ENCODE measurements at places on chromosomes 7 and 10.

DNA sequence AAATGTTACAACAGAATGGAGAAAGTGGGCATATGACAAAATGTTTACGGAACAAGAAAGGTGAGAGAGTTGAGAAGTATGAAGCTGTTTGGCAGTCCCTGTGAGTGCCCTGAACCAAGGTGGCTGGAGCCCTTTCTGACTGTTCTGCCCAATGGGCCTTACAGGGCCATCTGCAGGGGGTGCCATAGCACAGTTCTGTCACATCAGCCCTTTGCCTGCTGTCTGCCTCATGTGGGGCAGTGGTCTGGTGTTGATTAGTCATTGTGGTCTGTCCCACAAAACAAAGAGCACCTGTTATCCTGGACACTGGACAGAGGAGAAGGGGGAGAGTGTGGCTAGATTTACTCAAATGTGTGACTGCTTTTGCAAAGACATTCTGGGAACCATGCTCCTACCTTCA is 51.5 kb upstream of the OSBPL3 start:
- no peak for DNase-seq

DNA sequence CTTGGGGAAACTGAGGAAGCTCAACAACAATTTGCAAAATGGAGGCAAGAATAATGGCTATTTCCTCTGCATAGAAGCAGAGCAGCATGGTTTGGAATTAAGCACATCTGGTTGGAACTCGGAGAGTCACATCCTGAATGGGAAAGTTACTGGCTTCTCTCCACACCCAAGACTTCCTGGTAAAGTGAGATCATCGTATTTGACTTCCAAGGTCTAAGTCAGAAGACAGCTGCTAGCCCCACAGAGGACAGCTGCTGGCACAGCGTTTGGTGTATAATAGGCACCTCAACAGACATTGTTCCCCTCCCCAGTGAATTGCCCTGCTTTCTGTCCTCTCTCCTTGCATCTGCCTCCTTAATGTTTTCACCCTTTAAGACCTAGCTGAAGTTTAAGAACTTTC is 37.0 kb upstream of the NRF1 start:
- no peak for DNase-seq

DNA sequence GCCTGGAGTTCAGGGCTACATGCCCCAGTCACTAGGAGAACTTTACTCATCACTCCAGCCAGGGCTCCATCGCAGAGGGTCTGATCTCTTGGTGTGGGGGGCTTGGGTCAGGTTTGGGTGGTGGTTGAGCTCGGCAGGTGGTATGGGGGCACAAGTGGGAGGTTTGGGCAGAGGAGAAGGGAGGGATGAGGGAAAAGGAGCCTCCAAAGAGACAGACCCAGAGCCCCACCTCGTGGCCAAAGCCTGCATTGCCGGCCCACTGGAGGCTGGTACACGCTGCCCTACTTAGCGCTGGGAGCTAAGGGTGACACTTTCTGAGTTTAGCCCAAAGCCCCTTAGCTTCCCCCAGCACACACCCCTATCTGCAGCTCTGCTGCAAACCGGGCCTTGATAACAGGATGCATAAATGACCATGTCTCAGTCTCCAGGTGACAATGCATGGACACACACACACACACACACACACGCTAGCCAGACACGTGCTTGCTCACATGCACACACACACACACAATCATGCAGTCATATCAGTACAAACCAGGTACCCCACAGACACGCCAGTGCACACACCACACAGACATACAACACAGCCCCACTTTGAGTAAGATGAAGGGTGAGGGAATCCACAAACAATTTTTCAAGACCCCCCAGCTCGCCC is 14.7 kb downstream of the LZTS2 start:
- peak; percentile 83 for DNase-seq

- DNase-seq = peak; percentile 81
Measured at GRCh38 chr10:112565434-112566053, 118.5 kb downstream of the VTI1A start.

GRCh38 chr10:88456730-88457129 is 126.4 kb downstream of the RNLS start:
- no peak for DNase-seq

- DNase-seq = no peak
Measured at GRCh38 chr7:143282124-143282523, 2.6 kb upstream of the TMEM139 start.

GRCh38 chr10:102791754-102792395 is 45.3 kb downstream of the CYP17A1 start:
- no peak for DNase-seq

DNA sequence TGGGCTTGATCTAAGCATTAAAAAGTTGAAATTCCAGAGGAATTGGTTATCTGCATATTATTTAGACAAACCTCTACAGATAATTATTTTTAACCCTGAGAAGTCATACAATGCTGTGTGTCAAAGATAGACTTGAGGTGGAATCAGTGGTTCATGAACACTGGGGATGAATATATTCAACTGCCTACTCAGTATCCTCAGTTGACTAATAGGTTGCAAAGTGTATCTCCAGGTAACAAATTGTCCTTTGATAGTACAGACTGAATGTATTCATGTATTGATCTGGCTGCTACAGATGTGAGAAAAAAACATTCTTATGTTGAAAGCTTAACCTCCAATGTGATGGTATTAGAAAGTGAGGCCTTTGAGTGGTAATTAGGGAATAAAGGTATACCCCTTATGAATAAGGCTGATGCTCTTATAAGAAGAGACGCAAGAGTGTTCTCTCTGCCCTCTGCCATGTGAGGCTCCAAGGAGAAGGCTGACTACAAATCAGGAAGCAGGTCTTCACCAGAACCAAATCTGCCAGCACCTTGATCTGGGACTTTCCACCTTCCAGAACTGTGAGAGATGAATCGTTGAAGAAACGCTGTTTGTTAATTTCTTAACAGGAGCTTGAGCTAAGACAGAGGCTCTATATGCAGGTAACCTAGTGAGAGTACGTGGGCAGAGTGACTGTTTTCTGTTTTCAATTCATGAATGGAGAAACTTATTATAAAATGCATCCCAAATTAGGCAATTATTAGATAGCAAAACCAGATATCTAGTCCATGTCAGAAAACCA is 7.5 kb downstream of the MRPL32 start:
- no peak for DNase-seq

DNA sequence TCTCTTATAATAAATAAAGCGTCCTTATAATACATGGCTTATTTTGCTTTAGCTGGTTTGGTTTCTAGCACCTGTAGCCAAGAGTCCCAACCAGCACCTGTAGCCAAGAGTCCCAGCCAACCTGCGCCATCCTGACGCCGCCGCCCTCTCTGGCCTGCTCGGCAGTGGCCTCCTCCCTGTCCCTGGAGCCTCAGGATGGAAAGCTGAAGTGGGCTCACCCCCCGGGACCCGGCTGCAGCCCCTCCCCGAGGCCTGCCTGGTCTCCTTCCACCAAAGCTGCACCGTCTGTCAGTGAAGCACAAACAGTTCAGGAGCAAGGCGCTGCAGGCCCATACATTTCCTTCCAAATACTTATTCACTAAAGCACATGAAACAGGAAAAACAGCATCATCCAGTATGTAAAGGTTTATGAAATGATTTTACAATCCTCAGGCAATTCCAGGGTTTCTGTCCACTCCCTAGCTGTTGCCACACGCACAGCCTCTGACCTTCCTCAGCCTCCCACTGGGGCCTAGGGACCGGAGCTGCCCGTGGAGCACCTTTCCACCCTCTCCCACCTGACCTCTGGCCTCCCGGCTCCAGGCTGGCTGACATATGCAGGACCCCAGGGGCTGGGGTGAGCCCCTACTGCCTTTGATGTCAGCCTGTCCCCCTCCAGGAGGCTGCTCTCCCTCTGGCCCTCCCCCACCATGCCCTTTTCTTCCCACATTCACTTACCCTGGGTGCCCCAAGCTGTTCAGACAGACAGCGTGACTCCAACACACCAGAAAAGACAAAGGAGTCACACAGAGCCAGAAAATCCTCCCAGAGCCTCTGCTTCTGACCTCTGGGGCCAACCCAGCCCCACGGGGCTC is 149.6 kb upstream of the PPP2R2D start:
- no peak for DNase-seq

DNA sequence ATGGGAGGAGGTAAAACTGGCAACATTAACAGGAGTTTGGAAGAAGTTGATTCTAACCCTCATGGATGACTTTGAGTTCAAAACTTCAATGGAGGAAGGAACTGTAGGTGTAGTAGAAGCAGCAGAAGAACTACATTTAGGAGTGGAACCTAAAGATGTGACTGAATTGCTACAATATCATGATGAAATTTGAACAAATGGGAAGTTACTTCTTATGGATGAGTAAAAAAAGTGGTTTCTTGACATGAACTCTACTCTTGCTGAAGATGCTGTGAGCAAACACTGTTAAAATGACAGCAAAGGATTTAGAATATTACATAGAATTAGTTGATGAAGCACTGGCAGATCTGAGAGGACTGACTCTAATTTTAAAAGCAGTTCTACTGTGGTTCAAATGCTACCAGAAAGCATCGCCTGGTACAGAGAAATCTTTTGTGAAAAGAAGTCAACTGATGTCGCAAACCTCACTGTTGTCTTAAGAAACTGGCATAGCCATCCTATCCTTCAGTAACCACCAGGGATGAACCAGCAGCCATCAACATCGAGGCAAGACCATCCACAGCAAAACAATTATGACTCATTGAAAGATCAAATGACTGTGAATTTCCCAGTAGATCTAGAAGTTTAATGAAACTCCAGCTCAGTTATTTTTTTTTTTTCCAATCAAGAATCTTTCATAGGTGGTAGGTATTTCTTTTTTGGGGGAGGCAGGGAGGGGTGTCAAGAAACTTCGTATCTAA is 20.8 kb downstream of the BRAF start:
- DNase-seq = no peak

DNA sequence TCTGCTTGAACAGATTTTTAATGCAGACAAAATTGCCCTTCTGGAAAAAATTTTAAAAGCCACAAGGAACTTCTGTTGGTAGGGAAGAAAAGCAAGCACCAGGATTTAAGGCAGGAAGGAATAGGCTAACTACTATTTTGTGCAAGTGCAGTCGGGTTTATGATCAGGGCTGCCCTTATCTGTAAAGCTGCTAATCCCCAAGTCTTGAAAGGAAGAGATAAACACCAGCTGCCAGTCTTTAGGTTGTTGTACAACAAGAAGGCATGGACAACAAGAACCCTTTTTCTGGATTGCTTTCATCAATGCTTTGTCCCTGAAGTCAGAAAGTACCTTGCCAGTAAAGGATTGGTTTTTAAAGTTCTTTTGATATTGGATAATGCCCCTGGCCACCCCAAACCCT is 40.7 kb downstream of the RALA start:
- DNase-seq = no peak

DNA sequence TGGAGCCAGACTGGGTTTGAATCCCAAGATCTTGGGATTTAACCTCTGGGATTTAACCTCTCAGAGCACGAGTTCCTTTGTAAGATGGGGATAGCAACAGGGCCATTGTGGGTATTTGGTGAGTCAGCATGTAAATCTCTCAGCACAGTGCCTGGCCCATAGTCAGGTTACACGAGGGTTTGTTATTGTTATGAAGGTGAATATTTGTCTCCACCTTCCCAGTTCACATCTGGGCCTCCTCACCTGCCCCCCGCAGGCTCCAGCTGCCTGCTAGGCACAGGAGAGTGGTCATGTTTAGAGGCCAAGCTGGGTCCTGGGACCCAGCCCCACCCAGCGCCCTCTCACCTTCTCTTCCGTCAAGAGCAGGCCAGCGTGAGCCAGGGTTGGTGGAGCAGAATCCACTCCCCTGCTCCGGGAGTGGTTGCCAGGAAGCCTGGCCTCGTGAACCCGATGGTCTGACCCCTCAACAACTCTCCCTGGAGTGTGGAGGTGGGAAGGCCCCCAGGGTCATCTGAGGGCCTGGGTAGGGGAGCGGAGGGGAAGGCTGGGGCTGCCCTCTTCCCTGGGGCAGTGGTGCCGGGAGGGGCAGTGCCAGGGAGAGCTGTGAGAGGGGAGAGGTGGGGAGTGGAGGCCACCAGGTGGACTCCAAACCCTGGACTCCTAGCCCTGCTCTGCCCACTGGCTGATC is 26.0 kb downstream of the FAM241B start:
- DNase-seq = no peak

DNA sequence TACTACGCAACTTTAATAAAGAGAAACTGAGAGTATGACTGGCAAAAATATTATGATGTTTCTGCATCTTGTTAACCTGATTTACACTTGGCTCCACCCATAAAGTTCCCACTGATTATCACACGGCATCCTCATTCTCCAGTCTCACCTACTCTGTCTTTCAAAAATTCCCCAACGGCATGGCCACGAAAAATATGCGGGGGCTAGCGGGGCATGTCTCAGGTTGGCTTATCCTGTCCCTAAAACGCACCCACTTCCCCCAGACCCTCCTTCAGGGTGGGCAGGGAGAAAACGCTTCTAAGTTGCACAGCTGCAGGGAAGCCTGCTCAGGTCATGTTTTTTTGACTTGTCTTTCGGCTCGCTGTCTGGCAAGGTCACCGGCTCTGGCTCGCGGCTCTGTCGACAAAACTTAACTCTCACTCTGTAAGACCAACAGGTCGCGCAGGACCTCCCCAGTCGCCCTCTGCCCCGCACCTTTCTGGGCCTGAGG is 3.8 kb downstream of the CDK6 start:
- no peak for DNase-seq

- no peak for DNase-seq
Measured at GRCh38 chr10:61888744-61889143, 12.8 kb upstream of the ARID5B start.

DNA sequence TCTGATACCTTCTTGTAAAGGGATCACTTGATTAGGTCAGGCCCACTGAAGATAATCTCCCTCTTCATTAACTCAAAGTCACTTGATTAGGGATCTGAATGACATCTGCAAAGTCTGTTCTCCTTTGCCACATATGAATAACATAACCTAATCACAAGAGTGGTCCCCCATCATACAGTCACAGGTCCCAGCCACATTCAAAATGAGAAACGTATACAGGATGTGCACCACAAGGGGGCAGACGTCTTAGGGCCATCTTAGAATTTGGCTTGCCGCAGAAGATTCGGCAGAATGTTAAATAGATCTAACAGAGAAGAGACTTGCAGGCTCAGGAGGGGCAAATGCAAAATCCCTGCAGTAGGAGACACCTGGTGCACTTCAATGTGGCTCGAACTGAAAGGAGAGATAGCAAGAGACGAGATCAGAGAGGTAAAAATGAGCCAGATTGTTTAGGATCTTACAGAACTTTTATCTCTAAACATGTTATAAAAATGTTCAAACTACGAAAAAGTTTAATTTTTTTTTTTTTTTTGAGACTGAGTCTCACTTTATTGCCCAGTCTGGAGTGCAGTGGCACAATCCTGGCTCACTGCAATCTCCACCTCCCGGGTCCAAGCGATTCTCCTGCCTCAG is 10.4 kb upstream of the SMC3 start:
- DNase-seq = peak; percentile 44

DNA sequence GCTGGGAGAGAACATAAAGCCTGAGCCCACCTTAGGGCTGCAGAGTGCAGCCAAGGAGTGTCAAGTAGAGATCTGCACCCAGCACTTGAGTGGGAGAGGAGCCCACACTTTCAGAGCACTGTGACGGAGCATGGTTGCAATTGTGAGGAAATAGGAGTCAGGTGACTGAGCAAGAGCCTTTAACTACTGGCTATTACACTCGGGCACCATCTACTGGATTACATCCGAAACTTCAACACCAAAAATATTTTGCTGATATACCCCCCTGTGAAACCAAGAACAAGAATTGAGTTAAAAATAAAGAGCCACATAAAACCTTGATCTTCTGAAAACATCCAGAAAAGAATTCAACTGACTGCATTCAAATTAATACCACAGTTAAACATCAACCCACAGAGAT is 657.9 kb downstream of the NXPH1 start:
- DNase-seq = no peak

GRCh38 chr7:28408105-28408959 is 4.0 kb upstream of the CREB5 start:
- no peak for DNase-seq

Data from hepatocyte (in vitro differentiated cells).